Left renal pelvis (tissue), 4 donors: ENCODE measurements at places on chromosomes 13 and 19. TPM values are rescaled to one million over a fixed set of nuclear protein-coding genes. Genes with fewer than 3 reads are reported as not detected.

- no peak for DNase-seq
These were observed 22.9 kb upstream of the SLC35E1 start for GRCh38 chr19:16595097-16595496.

- DNase-seq = no peak
These were observed 121.1 kb downstream of the NHLRC3 start for GRCh38 chr13:39159393-39159792.

The CD320 gene
- 22.3 TPM for polyA plus RNA-seq

GRCh38 chr13:37618554-37618953 lies 20.0 kb upstream of the POSTN start:
- no peak for DNase-seq

- no peak for DNase-seq
These were observed 34.1 kb downstream of the ZNF823 start for GRCh38 chr19:11704626-11705025.

DNA sequence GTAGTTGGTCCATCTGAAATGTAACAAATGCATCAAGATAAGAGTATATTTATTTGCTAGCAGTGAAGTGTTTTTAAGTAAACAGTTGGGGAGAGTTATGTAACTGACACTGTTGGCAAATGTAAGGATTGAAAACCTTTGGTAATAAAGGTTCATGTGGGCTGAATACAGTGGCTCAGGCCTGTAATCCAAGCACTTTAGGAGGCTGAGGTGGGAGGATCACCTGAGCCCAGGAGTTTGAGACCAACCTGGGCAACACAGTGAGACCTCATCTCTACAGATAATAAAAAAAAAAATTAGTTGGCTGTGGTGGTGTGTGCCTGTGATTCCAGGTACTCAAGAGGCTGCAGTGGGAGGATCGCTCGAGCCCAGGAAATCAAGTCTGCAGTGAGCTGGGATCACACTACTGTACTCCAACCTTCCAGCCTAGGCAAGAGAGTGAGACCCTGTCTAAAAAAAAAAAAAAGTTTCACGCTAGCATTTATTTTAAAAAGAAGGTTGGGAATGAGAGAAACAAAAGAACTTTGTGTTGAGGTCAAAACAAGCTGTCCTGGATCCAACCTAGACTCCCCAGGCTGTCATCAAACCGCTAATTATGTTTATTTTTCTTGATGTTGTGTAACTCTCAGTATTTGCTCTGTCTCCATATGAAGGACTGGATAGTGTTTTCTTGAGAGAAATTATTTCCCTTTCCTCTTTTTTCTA lies 20.7 kb downstream of the SETDB2 start:
- DNase-seq = no peak

- DNase-seq = no peak
These were observed 12.7 kb downstream of the CEACAM21 start for GRCh38 chr19:41588497-41589209.

DNA sequence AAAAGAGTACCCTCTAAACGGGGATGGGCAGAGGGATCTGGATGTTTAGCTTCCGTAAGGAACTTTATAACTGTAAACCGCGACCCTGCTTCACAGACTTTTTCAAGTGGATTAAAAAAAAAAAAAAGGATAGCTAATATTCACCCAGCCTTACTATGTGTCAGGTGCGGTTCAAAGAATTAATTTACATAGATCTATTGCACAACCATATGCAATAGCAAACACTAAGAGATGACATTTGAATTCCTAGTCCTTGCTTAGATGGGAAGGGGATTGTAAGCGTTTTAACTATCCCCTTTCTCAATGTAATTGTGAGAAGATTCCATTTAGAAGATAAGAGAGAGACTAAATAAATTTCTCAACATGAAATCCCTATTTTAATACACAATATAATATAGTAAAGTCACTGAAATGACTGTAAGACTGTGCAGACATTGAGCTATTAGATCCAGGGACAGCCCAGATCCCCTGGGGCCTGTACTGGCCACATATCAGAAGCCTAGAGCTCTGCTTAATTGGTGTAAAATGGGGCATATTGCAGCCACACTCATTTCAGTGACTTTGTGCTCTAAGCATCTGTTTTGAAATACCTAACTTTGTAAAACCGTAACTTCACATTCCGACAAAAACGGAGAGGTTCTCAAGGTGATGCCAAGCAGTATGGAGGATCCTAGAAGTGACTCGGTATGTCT lies 13.6 kb downstream of the LATS2 start:
- DNase-seq = no peak

GRCh38 chr13:26518451-26518959 lies 39.0 kb upstream of the WASF3 start:
- no peak for DNase-seq

- DNase-seq = no peak
These were observed 420.8 kb upstream of the SLITRK1 start for GRCh38 chr13:84303035-84303434.

The ZNF284 gene
- polyA plus RNA-seq = 4.1 TPM

DNA sequence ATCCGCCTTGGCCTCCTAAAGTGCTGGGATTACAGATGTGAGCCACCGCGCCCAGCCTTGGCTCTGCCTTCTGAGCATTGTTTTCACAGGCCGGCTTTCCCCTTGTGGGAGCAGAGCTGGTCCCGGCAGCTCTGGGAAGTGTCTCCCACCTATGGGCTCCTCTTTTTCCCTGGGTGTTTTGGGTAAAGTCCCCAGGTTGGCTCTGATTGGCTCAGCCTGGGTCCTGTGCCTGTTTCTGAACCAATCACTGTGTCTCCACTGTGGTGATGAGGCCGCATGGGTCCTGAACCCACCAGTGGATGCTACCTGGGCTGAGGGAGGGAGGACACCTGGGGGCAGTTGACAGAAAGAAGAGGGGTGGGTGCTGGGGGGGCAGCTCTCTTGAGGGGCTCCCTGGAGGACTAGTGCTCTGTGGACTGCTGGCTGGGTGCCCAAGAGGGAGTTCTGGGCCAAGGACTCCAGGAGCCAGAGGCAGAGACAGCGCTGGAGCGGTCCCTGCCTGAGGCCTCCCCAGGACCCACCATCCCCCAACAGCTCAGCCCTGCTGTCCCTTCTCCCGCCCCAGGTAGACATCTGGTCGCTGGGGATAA lies 19.6 kb upstream of the NCCRP1 start:
- no peak for DNase-seq

DNA sequence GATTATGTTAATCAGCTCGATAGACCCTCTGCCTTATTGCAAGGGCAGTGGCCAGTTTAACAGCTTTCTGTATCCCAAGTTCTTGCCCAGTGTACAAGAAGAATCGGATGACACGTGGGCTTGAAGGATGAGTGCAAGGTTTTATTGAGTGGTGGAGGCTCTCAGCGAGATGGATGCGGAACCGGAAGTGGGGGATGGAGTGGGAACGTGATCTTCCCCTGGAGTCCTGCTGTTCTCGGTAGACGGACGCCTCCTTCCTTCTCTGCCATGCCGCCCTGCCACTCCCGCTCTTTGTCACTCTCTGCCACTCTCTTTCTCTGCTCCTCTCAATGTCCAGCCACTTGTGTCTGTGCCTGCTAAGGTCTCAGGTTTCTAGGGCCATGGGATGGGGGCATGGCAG lies 21.0 kb downstream of the RFXAP start:
- DNase-seq = no peak

GRCh38 chr13:43123856-43124255 lies 100.5 kb downstream of the DNAJC15 start:
- no peak for DNase-seq

DNA sequence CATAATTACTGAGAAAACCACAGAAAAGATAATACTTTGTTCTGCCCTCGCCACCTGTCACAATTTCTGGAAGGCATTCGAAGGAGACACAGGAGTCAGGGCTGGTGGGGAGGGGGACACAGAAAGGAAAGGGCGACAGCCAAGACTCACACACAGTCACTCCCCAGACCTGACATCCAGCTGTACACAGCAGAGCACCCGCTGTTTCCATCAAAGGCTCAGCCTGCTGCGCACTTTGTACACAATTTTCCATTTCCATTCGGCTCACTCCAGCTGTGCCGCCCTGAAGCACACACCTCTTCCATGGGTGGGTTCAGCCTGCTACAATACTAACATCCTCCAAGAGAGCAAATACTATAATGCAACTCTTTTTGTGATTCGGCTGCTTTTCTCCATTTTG lies 38.0 kb downstream of the STK24 start:
- no peak for DNase-seq

DNA sequence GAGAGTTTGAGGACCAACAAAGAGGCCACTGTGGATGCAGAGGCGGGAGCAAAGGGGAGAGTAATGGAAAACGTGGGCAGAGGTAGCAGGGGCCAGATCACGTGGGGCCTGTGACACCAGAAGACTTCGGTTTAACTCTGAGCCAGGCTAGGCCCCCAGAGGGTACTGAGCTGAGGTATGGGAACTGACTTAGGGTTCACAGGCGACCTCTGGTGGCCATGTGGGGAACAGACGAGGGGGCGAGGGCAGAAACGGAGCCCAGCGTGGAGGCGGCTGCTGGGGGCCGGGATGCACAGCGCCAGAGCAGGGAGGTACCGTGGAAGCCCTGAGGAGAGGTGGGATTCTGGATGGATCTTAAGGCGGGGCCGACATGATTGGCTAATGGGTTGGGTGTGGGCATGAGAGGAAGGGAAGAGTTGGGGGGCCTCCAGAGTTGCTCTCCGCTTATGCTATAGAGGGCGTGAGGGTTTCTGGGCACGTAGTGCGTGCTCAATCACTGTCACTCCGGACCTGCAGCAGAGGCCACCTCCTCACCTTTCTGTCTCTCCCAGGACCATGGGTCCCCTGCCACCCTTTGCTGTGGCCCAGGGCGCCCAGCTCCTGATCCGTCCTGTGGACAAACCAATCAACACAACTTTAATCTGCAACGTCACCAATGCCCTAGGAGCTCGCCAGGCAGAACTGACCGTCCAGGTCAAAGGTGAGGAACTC lies 13.7 kb downstream of the PVR start:
- no peak for DNase-seq

The MYO1F gene
- polyA plus RNA-seq = 7.4 TPM

DNA sequence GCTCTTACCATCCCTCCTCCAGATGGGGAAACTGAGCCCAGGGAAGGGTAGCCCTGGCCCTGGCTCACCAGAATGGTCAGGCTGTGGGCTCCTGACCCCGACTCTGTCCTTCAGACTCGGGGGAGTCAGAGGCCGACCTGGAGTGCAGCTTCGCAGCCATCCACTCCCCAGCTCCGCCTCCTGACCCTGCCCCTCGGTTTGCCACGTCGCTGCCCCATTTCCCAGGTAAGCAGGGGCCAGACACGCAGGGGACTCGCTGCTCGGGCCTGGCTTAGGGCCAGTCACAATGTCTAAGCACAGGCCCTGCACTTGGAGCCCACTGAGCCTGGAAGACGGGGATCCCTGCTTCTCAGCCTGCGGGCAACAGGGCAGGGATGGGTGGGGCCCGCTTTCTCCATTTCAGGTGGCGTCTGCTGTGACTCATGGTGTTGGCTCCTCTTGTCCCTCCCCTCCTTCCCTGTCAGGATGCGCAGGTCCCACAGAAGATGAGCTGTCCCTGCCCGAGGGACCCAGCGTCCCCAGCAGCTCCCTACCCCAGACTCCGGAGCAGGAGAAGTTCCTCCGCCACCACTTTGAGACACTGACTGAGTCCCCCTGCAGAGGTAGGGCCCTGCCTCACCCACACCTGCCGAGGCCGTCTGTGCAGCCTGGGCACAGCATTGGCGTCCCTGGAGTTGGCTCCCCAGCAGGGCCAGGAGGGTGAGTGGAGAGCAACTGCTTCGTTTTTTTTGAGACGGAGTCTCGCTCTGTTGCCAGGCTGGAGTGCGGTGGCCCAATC lies 9.2 kb upstream of the OVOL3 start:
- no peak for DNase-seq

DNA sequence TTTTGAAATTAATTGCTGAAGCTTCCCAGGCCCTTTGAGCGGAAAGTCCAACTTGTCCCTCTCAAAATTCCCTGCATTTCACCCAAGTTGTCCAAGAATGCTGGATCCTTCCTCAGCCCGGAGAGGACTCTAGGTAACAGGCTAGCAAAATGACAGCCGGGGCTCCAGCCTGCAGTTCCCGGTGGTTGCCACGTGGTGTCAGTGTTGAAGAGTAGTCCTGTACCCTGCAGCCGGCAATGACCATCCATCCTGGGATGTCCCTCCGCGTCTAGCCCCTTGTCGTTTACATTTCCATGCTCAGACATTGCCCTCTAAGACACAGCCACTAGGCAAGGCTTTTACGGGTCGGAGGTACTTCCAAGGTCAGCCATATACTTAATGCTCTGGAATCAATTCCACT lies 31.4 kb upstream of the MTIF3 start:
- DNase-seq = no peak
